ENCODE measurements at places on chromosomes 1 and 21. TPM values are rescaled to one million over a fixed set of nuclear protein-coding genes. Genes with fewer than 3 reads are reported as not detected.
A peak's percentile ranks its signal among the peaks of the same experiment; 100 is the strongest.

DNA sequence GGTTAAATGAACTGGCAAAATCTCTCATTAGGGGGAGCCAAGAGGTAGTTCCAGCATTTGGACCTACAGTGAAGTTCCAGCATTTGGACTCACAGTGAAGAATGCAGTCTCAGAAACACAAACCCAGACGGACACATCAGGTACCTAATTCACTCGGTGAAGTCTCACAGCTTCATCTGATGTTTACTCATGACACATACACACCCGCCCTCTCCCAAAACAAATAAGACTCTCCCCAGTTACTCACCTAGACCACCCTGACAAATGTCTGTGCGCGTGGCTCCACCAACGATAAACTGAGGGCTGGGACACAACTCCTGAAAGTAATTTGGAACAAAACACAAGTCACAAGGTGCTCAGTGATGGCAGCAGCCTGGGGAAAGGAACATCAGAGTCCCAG lies 11.4 kb downstream of the CAPN8 start:
- H3K4me1 ChIP-seq, result 0 out of 2 replicates have a peak, but pooled peaks cover 9% of the 10 kb centered on the region
- no peaks in the 10 kb centered on the region for H3K27me3 ChIP-seq
- H3K4me3 ChIP-seq, result no peak overlapping the region
- no peaks in the 10 kb centered on the region for H3K36me3 ChIP-seq

GRCh38 chr21:46007492-46007868 lies 25.9 kb downstream of the COL6A1 start:
- H3K4me1 ChIP-seq, result no peaks in the 10 kb centered on the region
- DNase-seq, result no peak
- H3K36me3 ChIP-seq, result 0 out of 2 replicates have a peak, but pooled peaks cover 6% of the 10 kb centered on the region
- no peak overlapping the region for H3K27ac ChIP-seq

DNA sequence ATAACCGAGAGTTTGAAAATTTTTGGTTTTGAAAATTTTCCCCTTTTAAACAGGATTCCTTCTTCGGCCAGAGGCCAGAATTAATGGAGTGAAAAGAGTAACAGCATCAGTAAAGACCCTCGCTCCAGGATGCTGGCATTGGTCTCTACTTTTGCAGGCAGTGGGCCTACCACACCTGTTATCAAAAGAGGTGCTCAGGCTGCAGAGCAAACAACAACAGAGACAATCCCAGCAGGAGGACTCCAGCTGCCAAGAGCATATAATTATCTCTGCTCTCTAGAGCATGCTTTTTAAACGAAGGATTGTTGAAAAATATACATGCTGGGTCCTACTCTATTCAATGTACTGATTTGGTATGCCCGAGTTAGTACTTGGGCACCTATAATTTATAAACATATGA lies 1048.5 kb downstream of the PLA2G4A start:
- H3K27ac ChIP-seq, result no peak overlapping the region
- DNase-seq, result no peak
- no peaks in the 10 kb centered on the region for H3K4me1 ChIP-seq
- H3K27me3 ChIP-seq, result no peaks in the 10 kb centered on the region
- H3K36me3 ChIP-seq, result no peaks in the 10 kb centered on the region

- no peak for DNase-seq
- H3K27ac ChIP-seq, result 0 out of 2 replicates have a peak overlapping the region, but pooled peaks have one; percentile 100
- H3K4me1 ChIP-seq, result peaks cover 23% of the 10 kb centered on the region
- H3K4me3 ChIP-seq, result peak overlapping the region; percentile 89
These were observed 1.9 kb upstream of the DYRK1A start for GRCh38 chr21:37364722-37365121.

DNA sequence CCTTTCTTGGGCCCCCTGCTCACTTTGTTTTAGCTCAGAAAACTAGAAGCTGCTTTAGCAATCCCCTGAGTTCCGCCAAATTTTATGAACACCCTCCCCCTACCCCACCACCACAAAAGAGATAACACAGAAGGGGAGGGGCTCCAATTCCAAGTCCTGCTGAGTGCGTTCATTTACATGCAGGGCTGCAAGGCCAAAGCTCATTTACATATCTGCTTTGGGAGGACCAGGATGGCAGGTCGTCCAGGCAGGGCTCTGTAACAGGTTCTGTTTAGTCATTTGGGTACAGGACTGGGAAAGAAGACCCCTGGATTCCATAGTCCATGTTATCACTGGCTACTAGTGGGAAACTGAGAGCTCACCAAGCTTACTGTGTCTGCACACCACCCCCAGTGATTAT lies 35.9 kb upstream of the KIF21B start:
- no peak overlapping the region for H3K4me3 ChIP-seq
- peaks cover 10% of the 10 kb centered on the region for H3K4me1 ChIP-seq
- no peaks in the 10 kb centered on the region for H3K27me3 ChIP-seq
- H3K36me3 ChIP-seq, result no peaks in the 10 kb centered on the region
- peak; percentile 51 for DNase-seq

- peaks cover 2% of the 10 kb centered on the region for H3K4me1 ChIP-seq
- no peak for DNase-seq
- no peaks in the 10 kb centered on the region for H3K27me3 ChIP-seq
- H3K36me3 ChIP-seq, result no peaks in the 10 kb centered on the region
- no peak overlapping the region for H3K27ac ChIP-seq
These were observed 102.0 kb upstream of the RUNX3 start for GRCh38 chr1:25031966-25032667.

DNA sequence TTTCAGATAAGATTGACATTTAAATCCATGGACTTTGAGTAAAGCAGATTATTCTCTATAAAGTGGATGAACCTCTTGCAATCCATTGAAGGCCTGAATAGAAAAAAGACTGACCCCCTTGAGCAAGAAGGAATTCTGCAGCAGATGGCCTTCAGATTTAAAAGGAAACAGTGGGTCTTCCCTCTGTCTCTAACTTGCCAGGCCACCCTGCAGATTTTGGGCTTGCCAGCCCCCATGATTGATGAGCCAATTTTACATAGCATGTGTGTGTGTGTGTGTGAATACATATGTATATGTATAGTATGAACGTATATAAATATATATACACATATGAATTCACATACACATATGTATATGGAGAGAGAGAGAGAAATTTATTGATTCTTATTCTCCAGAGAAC lies 113.4 kb downstream of the GRIK1 start:
- no peak for DNase-seq
- H3K27ac ChIP-seq, result no peak overlapping the region
- no peaks in the 10 kb centered on the region for H3K36me3 ChIP-seq
- 0 out of 2 replicates have a peak, but pooled peaks cover 4% of the 10 kb centered on the region for H3K4me1 ChIP-seq
- no peak overlapping the region for H3K4me3 ChIP-seq

DNA sequence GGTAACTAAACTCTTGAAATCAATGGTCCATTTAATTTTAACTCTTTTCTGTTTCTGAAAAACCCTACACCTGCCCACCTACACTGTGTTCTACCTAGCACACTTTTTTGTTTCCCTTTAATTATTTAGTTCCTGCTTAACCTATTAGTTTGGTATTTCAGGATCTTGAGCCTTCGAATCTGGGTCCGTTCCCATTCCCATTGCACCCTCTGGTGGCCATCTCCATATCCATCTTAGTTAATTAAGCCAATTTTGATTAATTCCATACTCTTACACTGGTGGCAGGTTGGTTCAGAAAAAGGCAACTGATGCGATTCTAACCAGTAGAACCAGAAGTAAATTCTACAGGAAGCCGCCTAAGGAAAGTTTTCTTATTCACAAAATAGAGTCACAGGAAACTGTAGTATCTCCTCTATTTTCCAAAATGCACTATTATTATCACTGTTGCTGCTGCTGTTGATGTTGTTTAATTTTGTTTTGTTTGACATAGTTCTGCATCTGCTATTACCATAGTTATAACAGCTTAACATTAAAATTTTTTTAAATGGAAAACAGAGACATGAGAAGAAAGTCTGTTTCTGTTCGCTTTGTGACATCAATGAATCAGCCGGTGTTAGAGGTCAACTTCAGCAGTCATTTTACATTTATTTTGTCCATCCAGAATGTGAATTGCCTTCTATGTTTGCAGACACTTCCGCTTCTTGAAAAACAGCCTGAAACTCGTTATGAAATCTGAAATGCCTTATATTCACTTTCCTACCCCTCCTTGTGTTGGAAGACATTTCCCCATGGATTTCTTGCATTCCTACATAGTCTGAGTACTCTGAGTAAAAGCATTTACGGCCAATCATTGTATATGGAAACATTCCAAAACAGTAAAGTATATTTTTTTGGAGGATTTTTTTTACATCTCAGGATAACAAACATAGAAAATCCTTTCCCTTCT lies 115.5 kb upstream of the NCAM2 start:
- H3K27me3 ChIP-seq, result no peaks in the 10 kb centered on the region
- no peaks in the 10 kb centered on the region for H3K36me3 ChIP-seq
- no peaks in the 10 kb centered on the region for H3K4me1 ChIP-seq
- H3K4me3 ChIP-seq, result no peak overlapping the region
- no peak overlapping the region for H3K27ac ChIP-seq

GRCh38 chr1:3070644-3071564 lies 1.9 kb downstream of the PRDM16 start:
- peak overlapping the region; percentile 51 for H3K4me3 ChIP-seq
- H3K27ac ChIP-seq, result no peak overlapping the region
- peaks cover 35% of the 10 kb centered on the region for H3K4me1 ChIP-seq
- no peaks in the 10 kb centered on the region for H3K36me3 ChIP-seq
- peak; percentile 62 for DNase-seq

The S100A13 gene
- 32.7 TPM for total RNA-seq

The DCDC2B gene
- total RNA-seq, result not detected
